ENCODE measurements at places on chromosomes 7 and 10. TPM values are rescaled to one million over a fixed set of nuclear protein-coding genes. Genes with fewer than 3 reads are reported as not detected.

DNA sequence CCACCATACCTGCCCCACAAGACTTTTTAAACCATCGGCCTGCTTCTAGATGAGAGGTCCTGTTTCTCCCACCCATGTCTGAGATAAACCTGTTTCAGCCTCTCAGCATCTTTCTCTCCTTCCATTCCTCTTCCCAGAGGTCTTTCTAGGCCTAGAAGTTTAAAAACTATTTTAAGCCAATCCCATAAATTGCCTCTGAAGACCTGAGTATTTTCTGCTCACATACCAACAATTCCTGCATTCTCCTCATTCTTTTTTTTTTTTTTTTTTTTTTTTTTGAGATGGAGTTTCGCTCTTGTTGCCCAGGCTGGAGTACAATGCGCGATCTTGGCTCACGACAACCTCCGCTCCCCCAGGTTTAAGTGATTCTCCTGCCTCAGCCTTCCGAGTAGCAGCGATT lies 262.9 kb upstream of the AUTS2 start:
- no peak for DNase-seq

- peak; percentile 52 for DNase-seq
Observed at GRCh38 chr7:158017111-158018097, 570.2 kb downstream of the PTPRN2 start.

DNA sequence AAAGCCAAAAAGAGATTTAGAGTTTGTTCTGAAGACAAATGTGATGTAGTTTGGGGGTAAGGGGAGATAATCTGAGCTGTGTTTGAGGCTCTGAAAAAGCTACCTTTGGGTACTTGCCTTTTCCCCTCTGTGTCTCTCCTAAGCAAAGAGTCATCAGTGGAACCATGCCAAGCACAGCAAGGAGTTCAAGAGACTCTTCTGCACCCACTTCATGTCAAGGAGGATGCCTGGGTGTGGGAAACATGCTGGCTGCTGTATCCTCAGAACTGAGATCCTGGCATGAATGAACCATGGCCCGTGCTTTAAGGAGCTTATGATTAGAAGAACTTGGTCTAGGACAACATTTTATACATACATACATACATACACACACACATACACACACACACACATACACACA lies 142.9 kb downstream of the NOC3L start:
- no peak for DNase-seq

INMT gene
- total RNA-seq: 1.7 TPM

- DNase-seq: no peak
Observed at GRCh38 chr7:85627791-85628586, 441.1 kb upstream of the SEMA3D start.

DNA sequence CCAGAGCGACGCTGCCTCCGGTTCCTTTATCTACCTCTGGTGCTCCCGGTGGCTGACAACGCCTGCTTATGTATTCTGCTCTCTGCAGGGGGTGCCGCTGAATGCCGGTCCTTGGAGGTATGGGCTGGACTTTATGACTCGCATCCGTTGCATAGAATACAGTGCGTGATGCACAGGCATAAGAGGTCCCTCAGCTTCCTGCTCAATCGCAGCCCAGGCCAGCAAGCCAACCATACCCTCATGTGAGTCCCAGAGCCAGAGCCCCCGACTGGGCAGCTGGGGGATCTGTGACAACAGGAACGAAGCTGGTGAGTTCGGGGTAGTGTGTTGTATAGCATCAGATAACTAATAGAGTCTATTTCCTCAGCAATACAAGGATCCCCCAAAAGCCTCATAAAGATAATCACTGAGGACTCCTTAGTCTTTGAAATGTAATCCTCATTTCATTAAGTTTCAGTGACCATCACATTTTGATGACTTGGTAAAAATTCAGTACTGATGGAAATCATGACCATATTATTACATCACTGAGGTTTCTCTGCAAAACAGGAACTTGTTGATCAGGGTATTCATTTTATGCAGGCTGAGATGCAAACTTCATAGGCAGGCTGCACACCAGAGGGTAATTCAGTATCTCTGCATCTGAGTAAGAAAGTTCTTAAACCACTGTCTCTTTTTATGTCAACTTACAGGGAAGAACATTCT lies 607.8 kb downstream of the PTPRN2 start:
- DNase-seq: no peak

- DNase-seq: no peak
Observed at GRCh38 chr10:113732966-113733365, 18.5 kb upstream of the PLEKHS1 start.

ENTPD1 gene
- total RNA-seq: 5.3 TPM

WIPF3 gene
- total RNA-seq: 1.2 TPM

GIGYF1 gene
- 44.3 TPM for total RNA-seq

PRSS1 gene
- not detected for total RNA-seq

- DNase-seq: no peak
Observed at GRCh38 chr7:69620063-69620462, 21.8 kb downstream of the AUTS2 start.

FKBP14 gene
- 5.3 TPM for total RNA-seq

LIMK1 gene
- 12.4 TPM for total RNA-seq

DNA sequence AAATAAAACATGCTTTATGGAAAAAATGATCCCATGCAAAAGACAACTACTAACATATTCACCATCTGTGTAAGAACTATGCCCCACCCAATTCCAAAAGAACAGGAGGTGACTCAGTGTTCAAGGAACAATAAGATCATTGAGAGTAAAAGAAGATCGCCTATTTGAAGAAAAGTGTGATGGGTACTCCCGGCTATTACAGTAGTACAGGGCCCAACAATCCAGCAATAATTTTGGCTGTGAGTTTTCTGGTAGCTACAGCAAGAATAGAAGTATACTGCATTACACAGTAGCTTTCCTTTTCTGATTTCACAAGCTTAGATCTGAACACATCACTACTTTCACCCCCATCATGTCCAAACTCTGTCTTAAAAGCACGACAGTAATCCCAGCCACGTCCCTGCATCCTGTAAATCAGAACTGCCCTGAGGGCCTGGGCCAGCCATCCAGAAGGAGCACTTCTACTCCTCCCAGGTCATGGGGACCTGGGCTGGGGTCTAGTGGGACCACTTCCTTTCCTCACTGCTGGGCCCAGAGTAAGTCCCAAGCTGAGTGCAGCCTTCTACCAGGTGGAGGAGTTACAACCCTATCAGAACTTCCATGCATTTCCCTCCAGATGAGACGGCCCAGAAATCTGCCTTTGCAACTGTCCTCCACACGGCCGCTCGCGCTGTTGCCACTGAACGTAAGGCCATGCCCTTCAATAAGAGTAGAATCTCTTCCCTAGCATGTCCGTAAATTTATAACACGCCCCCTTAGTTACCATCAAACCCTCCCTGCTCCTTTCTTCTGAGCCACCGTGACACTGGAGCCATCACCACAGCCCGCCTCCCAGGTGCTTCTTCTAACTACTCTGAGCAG lies 7.9 kb downstream of the ESYT2 start:
- no peak for DNase-seq

CFTR gene
- total RNA-seq: 0.80 TPM

GRCh38 chr10:69359148-69359547 lies 57.6 kb downstream of the TACR2 start:
- no peak for DNase-seq

TNPO3 gene
- 32.7 TPM for total RNA-seq

COL13A1 gene
- total RNA-seq: 1.3 TPM

- no peak for DNase-seq
Observed at GRCh38 chr10:49760789-49761188, 1.3 kb downstream of the OGDHL start.

- DNase-seq: no peak
Observed at GRCh38 chr7:83419013-83419412, 229.9 kb downstream of the SEMA3E start.

PON1 gene
- total RNA-seq: 1.4 TPM

FFAR4 gene
- total RNA-seq: 6.1 TPM

RBM17 gene
- total RNA-seq: 41.1 TPM

DNA sequence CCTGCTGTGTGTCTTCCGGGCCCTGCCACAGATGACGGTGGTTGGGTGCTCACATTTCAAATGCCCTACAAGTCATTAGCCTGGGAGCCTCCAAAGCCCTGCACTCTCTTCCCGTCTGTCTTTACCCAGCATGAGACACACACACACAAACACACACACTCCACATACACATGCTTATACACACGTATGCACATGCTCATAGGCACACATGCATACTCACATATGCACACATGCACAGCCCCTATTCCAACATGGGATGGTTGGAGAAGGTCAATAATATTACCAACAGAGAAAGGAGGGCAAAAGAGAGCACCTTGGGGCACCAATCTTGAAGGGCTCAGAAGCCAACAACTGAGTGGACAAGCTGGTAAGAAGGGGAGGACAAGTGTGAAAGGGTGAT lies 19.0 kb downstream of the SUN3 start:
- DNase-seq: no peak

CNPY1 gene
- not detected for total RNA-seq

- DNase-seq: peak; percentile 75
Observed at GRCh38 chr7:159197066-159197975, 52.7 kb upstream of the VIPR2 start.

DNA sequence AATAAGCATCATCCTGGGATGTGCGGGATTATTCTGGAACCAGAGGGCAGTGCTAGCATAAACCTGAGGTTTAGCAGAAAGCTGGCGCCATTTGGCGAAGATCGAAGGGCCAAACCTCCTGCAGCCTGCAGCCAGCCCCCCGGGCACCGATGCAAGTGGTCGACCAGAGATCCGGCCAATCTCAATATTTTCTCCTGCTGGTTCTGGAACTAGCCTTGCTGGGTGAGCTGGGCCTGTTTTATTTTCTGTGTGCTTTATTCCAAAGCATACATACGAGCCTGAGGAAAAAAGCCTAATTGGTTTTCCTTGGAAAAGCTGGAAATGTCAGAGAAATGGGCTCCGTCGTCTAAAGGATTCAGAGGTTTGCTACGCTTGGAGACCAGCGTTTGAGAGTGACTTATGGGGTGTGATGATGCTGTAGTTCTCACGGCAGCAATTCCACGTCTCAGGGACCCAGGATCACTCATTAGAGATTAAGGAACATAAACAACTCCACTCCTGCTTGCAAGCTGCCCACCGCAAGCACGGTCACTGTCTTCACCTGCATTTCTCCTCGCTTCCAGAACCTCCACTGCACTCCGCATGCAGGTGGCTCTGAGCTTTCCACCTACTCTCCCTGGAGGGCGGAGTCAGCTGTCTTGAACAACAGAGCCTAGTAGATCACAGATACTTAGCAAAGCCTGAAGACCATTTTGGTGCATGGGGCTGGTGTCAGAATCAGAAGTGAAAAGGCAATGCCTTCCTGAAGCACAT lies 60.2 kb downstream of the PRKAG2 start:
- DNase-seq: no peak

CNNM1 gene
- 3.6 TPM for total RNA-seq

UCMA gene
- not detected for total RNA-seq

Data from lower leg skin (tissue), 4 donors.